SHP77 treated with DMSO at 0.1 percent for 48 hours (cell line): ENCODE measurements at places on chromosomes 1 and 21.

DNA sequence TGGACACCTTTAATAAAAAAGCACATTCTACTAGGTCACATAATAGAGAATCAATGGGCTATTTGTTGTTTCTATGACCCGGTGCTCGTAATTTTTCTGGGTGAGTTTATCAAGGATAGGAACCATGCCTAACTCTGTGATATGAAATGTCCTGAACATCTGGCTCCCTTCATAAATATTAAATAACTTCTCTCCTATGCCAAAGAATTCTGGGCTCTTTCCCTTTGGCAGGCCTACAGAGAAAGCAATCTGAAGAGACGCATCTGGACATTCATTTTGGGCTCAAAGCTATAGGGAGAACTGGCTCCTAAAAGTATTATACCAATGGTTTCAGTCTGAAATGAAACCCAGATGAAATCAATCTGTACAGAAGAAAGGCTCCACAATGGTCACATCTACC lies 38.8 kb upstream of the ANGPTL7 start:
- DNase-seq: no peak

DNA sequence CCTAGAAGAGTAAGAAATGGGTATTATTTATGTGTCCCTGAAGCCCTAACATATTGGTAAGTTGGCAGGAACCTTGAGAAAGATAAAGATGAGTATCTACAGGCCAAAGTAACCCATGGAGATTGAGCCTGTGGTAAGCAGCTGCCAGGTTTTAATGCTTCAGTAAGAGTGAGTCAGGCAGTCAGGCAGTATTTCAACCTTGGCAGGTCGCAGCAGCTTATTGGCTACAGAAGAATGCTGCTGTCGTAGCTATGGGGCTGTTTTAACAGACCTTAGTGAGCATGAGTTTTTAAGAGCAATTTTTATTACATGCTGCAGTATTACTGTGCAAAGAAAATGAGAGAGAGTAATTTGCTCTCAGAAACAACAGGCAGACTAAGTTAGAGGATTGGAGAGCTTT lies 10.3 kb upstream of the SLC30A10 start:
- DNase-seq: no peak

- no peak for DNase-seq
Measured at GRCh38 chr1:13702425-13703127, 2.6 kb downstream of the PRDM2 start.

- no peak for DNase-seq
Measured at GRCh38 chr21:34743831-34744230, 75.0 kb downstream of the CLIC6 start.

GRCh38 chr1:208118841-208119606 lies 125.2 kb downstream of the PLXNA2 start:
- DNase-seq: no peak

GRCh38 chr1:1630191-1630964 lies 1.6 kb upstream of the MMP23B start:
- DNase-seq: no peak

GRCh38 chr21:45003331-45004058 lies 63.7 kb downstream of the SLX9 start:
- DNase-seq: no peak
